ENCODE measurements at places on chromosomes 12 and 14. TPM values are rescaled to one million over a fixed set of nuclear protein-coding genes. Genes with fewer than 3 reads are reported as not detected.

Gene GARIN6
- total RNA-seq, result not detected

Gene NANOG
- not detected for total RNA-seq

- peak; percentile 73 for DNase-seq
Observed at GRCh38 chr14:54894995-54895394, 7.6 kb downstream of the GCH1 start.

- DNase-seq, result no peak
Observed at GRCh38 chr12:49556391-49557186, 11.4 kb downstream of the MCRS1 start.

GRCh38 chr12:80314741-80315140 is 129.3 kb upstream of the PTPRQ start:
- no peak for DNase-seq

DNA sequence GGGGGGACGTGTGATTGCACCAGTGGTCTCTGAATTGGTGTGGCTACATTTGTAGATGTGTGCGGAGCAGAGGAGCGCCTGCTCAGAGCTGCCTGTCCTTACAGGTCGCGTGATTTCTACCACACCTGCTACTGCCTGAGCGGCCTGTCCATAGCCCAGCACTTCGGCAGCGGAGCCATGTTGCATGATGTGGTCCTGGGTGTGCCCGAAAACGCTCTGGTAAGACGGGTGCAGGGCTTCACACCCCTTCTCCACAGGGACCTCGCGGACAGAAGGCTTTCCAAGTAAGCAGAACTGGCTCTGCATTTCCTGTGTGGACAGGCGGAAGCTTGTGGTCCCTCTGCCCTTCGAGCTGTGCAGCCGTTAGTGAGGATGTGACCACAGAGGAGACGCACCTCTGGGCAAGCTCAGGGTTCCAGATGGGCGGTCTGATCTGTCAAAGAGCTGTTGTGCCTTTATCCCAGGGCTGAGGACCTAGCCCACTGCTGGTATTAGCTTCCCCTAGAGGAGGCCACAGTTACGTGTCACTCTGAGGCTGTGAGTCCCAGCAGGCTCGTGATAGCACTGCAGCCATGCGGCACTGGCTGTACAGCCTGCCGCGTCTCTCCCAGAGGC is 47.7 kb downstream of the MAX start:
- no peak for DNase-seq

DNA sequence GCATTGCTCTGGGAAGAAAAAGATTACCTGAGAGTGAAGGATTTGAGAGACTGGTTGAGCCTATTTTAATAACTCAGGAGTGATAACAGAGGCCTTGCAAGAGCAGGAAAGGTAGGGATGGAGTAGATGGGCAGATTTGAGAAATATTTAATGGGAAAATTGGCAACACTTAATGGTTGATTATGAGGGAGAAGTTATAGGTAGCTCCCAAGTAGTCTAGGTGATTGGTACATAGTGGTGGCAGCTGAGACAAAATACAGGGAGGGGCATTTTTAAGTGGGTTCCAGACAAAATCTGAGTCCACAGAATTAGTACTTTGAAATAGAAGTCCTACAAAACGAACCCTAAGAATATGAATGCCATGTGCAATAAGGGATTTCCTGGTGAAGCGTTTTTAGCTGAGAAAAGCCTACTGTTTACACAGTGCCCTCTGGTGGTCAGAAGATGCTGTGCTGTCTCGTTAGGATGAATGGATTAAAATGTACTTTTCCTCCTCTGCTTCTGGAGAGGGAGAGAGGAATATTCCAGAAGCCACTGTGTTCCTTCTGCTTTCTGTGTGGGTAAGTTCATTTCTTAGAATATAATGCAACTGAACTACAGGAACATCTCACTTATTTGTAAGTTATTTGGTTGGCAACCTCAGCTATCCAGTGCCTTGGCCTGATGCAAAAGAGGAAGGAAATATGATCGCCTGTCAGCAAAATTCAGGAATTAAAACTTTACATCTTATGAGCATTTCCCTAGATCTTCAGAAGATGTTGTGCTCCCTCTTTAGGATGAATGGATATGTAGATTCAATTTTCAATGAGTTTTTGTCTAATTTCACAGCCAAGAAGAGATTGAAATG is 6.5 kb downstream of the ZBTB1 start:
- DNase-seq, result peak; percentile 78
